ENCODE measurements at places on chromosomes 1 and 21.

DNA sequence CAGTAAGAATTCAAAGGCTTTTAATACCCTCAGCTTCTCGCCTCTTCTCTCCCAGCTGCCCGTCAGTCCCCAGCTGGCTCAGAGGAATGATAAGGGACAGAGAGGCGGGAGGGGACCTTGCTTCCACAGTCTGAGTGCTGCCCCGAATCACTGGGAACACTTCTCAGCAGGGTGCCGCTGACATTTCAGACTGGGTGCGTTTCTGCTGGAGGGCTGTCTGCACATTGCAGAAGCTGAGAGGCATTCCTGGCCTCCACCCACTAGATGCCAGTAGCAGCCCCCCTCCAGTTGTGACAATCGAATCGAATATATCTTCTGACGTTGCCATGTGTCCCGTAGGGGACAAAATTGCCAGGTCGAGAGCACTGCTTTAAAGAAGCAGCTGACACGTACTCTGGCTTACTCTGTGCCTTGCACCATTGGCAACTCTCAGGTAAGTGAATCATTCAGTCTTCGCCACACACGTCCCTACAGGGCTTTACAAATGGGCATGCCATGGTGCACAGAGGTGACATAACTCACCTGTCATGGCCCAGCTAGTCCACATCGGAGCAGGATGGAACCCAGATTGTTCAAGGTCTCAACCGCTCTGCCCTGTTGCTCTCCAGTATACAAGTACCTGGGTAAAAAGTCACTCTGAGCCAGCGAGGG, 23.9 kb downstream of the CTNNBIP1 start:
- DNase-seq: no peak

- no peak for DNase-seq
Measured at GRCh38 chr1:5720484-5720883, 271.7 kb downstream of the NPHP4 start.

DNA sequence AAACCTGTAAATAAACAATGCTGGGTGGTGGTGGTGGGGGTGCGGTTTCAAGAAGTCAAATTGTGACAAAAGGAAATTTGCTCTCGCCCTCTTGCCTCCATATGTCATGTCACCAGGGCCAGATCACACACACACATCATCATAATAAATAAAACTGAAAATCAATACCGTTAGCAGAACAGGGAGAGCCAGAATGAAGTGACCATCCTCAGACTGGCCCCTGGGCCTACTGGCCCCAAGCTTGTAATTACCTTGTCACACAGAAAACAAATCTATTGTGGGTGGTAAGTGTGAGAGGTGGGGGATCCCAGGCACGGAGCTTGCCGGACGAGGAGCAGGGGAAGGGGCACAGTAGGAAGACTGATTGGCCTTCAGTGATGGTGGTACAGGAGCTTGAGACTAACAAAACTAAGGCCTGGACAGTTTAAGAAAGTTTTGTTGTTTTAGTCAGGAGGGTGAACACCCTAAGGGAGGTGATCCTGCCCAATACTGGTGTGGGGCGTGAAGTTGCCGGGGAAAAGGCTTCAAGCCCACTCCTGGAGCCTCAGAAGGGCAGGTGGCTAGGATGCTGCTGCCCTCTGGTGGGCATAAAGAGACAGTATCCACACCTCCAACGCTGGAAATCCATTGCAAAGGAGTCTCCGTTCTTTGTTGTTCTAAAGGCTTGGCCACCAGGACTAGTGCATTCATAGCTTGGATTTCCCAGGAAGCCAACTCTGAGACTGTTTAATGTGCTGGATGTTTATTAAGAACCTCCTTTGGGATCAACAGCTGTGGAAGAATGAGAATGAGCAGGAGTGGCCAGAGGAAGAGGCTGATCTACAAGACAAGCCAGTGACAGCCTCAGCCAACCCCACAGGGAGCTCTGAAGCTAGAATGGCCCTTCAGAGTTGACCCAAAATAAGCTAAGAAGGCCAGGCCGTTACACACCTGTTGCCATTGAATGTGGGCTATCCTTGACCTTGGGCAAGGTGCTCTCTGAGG, 8.1 kb upstream of the C1orf216 start:
- peak; percentile 21 for DNase-seq

- DNase-seq: no peak
Measured at GRCh38 chr1:47805018-47805417, 192.2 kb downstream of the TRABD2B start.

DNA sequence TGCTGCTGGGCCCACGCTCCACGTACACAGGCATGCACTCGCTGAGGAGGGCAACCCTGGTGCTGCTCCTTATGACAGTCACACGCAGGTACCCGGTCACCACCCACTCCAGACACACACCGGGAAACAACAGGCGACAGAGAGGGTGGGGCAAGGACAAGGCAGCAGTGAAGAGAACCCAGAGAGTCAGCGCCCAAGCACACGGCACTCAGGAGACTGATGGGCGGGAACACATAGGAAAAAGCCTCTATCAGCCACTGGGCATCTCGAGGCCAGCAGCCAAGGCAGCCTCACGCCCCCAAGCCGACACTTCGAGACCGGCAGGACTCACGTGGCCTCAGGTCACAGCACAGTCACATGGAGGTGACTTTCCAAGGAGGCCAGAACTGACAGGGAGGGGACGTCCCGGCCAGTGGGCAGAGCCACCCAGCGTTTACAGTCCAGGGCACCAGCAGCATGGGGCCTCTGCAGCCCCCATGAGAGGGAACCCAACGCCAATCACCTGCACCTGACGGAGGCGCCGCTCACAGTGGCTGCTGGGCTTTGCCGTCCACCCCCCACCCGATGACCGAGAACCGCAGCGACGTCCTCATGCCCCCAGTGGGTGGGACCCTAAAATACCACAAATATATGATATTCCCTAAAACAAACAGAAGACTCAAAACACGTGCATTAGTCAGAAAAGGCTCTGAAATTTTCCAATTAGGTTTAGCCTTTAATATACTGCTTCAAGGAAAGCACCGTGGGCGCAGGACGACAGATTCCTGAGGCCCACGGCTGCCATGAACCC, 19.7 kb downstream of the PTTG1IP start:
- DNase-seq: no peak

- no peak for DNase-seq
Measured at GRCh38 chr1:220123066-220123465, 29.1 kb downstream of the IARS2 start.

GRCh38 chr1:43499898-43500297, 30.8 kb upstream of the PTPRF start:
- DNase-seq: no peak

DNA sequence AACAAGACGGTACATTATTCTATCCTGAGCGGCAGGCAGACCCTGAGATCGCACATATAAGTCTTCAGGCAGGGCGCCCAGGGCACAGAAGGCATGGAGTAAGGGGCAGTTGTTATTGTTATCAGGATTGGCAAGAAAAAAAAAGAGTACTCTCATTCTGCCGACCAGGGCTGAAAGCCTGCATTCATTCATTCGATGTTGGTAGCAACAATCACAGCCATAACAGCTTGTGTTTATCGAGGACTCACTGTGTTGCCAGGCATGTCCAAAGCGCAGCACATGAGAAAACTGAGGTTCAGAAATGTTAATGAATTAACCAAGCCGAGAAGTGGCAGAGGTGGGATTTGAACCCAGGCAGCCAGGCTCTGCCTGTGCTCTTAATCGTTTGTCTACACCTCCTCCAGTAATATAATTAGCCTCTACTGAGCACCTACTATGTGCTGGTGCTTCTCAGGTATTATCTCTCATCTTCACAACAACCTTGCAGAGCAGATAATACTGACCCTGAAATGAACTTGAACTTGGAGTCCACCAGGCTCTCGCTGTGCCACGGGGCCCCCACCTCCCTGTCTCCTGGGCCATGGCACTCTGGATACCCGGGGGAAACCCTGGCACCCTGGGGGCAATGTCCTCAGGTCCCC, 56.2 kb downstream of the TAS1R2 start:
- no peak for DNase-seq

- DNase-seq: no peak
Measured at GRCh38 chr1:232902774-232903350, 47.5 kb upstream of the NTPCR start.

- no peak for DNase-seq
Measured at GRCh38 chr1:173300061-173301044, 93.2 kb upstream of the TNFSF4 start.

- no peak for DNase-seq
Measured at GRCh38 chr1:87586501-87586900, 257.8 kb downstream of the LMO4 start.

DNA sequence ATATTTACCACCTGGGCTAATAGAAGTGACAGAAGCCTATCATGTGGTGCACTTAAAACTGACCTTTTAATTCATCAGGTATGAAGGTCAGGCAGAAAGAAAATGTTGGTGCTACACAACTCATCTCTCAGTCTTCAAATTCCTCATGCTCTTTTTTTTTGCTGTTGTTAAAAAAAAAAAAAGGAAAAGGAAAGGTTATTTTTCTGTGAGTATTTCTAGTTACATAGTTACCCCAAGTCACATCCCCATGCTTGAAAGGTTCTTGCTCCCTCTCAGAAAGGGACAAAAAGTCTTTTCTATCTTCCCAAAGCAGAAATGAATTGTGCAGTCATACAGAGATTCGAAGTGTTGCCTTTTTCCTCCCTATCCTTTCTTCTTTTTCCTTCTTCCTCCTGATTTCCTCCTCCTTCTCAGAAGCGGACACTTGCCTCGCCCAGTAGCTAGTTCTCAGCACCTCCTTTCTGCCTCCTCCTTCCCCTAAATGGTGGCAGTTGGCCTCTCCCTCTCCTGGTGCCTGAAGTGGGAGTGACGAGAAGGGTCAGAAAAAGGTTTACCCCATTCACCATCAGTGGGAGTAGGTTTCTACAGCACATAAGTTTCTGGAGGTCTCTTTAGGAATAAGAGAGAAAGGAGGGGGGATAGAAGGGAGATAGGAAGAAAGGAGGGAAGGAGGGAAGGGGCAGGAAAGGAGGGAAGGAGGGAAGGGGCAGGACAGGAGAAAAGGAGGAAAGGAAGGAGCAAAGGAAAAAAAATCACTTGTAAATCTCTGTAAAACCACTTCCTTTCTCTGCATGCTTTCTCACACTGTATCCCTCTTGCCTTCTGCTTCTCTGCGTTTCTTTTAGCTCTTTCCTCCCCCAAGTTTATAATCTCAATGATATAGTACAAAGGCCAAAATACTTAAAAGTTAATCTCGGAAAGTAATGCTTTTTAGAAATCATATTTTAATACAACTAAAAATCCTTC, 20.4 kb upstream of the C1orf105 start:
- DNase-seq: no peak

- no peak for DNase-seq
Measured at GRCh38 chr1:160344936-160345335, 1.8 kb downstream of the NCSTN start.

DNA sequence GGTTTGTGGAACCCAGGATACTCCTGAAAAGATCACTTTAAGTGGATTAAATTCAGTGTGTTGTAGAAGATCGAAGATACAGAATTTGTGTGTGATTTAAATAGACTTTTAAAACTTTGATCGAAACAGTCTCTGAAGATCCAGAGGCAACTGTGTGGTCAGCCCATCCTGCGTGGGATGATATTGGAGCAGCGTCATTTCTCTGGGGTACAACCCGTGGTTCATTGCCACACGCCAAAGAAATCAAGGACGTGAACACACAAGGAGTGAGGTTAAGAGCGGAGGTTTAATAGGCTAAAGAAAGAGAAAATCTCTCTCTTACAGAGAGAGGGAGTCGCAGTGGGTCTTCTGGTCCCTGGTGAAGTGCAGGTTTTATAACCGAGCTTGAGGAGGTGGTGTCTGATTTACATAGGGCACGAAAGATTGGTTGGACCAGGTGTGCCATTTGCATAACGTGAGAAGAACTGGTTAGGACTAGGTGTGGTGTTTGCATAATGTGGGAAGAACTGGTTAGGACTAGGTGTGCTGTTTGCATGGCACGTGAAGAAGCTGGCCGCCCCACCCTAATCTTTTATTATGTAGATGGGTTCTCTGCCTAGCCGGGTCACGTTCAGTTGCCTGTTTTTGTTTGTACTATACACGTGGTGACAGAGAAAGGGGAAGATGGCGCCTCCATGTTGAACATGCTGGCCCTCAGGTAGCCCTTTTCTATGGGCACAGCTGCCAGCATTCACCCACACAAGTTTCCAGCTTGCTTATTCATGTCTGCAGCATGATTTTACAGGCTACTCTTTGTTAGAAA, 82.3 kb downstream of the ADSS2 start:
- DNase-seq: no peak

DNA sequence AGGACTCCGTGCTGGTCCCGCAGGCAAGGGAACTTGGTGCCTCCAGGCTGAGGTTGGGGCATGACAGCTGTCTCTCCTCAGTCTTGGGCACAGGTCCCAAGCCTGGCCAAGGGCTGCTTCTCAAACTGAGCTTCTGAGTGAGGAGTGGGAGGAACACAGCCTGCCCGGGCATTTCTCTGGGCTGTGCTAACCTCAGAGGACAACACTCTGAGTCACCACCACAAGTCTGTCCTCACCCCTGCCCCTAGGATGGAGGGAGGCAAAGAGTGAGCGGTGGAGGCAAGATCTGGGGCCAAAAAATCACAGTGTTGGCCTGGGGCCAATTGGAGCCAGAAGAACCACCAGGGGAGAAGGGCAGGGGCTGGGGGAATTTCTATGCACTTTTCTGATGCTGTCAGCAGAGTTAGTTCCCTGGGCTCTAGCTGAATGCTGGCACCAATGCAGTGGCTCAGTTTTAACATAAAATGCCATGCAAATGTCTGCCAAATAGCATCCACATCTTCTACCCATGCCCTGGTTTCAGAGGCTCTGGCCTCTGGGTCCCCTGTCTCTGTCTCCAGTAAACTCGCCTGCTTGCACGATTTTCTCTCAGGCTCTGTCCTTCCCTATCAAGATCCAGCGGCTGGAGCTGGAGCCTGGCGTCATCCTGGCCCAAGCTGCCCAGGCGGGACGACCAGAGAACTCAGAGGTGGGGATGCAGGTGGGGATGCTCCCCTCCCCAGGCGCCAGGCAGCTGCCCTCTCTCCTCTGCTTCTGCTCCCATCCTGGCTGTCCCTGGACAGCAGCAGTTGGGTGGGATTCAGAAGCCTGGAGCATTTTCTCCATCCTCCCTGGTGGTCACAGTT, 11.0 kb upstream of the CDK18 start:
- DNase-seq: no peak

DNA sequence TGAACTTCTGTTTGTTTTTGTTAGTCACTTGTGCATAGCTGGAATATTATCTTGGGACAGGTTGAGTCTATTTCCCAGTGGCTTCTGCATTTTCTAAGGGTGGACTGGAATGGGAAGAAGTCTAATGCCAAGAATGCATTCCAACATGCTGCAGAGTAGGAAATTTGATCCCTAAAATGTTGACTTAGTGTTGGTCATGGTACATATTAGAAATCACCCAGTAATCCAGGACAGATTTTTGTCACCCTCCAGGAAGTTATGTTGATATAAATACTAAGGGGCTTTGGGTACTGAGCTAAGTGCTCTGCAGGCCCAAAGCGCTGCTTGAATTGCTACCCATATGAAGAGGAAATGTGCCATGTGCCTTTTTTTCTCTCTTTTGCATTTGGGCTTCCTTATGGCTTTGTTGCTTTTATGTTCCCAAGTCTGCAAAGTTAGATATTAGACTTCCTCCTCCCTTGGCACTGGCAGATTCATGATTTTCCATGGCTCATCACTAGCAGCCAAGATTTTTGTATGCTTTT, 10.0 kb downstream of the ARID1A start:
- no peak for DNase-seq

- DNase-seq: no peak
Measured at GRCh38 chr1:173628888-173629287, 6.2 kb upstream of the TEX50 start.
